Uterus (tissue), 4 donors: ENCODE measurements at places on chromosomes 7 and 10. TPM values are rescaled to one million over a fixed set of nuclear protein-coding genes. Genes with fewer than 3 reads are reported as not detected.

DNA sequence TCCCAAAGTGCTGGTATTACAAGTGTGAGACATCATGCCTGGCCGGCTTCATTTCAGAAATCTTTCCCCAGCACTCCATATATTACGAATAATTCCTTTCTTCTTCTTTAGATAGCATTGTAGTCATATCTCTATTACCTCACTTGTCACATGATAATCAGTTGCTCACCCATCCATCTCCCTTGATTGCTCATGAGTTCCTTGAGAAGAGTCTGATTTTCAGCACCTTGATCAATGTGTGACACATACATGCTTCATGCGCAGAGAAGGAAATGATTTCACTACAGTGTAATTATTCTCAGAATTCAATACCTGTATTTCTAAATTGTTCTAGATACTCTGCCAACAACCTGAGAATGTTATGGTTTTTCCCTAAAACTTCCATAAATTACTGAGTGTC lies 26.7 kb upstream of the GGCT start:
- no peak for DNase-seq
- no peaks in the 10 kb centered on the region for H3K27me3 ChIP-seq
- H3K27ac ChIP-seq, result no peak overlapping the region
- no peaks in the 10 kb centered on the region for H3K4me1 ChIP-seq

- no peaks in the 10 kb centered on the region for H3K27me3 ChIP-seq
- no peaks in the 10 kb centered on the region for H3K36me3 ChIP-seq
- no peak overlapping the region for H3K4me3 ChIP-seq
- no peak overlapping the region for H3K27ac ChIP-seq
- no peak for DNase-seq
These were observed 233.6 kb downstream of the GLRX3 start for GRCh38 chr10:130369645-130370381.

GRCh38 chr7:101502466-101503098 lies 126.5 kb downstream of the MYL10 start:
- DNase-seq, result no peak
- no peaks in the 10 kb centered on the region for H3K27me3 ChIP-seq
- H3K4me3 ChIP-seq, result no peak overlapping the region
- no peaks in the 10 kb centered on the region for H3K36me3 ChIP-seq
- no peak overlapping the region for H3K27ac ChIP-seq

DNA sequence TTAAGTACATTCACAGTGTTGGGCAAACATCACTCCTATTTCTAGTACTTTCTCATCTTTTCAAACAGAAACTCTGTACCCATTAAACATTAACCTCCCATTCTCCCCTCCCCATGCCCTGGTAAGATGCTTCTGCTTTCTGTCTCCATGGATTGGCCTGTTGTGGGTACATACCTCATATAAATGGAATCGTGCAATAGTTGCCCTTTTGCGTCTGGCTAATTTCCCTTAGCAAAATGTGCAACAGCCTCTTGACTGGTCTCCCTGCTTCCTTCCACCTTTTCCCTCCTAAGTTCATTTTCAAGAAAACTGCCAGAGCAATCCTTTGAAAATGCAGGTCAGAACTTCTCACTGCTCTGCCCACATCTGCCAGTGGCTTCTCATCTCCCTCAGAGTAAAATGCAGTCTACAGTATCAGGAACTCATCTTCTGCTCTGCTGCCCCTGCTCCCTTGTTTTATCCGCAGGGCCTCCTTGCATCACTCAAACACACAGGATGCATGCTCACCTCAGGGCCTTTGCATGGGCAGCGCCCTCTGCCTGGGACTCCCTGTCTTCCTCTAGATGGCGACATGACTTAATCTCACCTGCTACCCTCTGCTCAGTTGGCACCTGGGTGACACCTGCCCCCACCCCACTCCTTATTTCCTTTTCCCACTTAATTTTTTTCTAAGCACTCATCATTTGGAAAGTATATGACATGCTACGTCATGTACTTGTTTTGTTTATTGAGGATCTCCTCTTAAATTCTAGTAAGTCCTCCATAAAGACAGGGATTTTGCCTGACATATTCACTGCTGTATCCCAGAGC lies 44.3 kb upstream of the ECHDC3 start:
- no peaks in the 10 kb centered on the region for H3K4me1 ChIP-seq
- no peaks in the 10 kb centered on the region for H3K27me3 ChIP-seq
- H3K27ac ChIP-seq, result no peak overlapping the region
- no peak for DNase-seq
- H3K4me3 ChIP-seq, result no peak overlapping the region
- H3K36me3 ChIP-seq, result no peaks in the 10 kb centered on the region

GRCh38 chr7:155881471-155882350 lies 69.4 kb upstream of the SHH start:
- no peak overlapping the region for H3K4me3 ChIP-seq
- no peak overlapping the region for H3K27ac ChIP-seq
- no peak for DNase-seq
- H3K36me3 ChIP-seq, result no peaks in the 10 kb centered on the region

DNA sequence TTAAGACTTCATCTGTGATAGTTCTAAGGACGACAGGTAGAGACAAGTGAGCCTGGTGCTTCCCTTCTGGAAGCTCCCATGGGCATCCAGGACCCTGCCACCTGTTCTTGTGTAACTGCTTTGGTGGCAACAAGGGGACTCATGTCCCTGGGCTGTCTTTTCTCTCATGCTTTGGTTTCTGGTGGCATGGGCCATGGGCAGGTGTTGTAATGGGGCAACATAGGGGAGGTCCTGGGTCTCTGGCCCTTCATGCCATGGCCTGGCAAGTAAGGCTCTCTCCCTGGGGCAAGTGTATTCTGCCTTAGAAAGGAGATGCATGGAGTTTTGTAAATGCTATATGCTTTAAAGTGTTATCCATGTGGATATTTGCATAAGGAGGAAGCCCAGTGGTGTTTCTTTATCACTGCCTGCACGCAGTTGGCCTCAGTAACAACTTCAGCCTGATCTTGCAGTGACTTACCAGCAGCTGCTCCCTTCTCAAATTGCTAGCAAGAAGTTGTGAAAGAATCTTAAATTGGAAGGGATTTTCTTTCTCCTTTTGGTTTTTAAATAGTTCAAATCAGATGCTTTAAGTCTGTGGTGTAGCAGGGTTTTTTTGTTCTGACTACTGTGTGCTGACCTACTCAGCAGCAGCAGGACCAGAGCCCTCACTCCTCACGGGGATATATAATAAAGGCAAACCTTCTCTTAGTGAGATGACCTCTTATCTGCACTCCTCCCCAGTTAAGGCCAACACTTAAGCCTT lies 39.9 kb downstream of the OGDH start:
- H3K36me3 ChIP-seq, result no peaks in the 10 kb centered on the region
- no peak for DNase-seq
- H3K27me3 ChIP-seq, result no peaks in the 10 kb centered on the region
- H3K27ac ChIP-seq, result no peak overlapping the region

- H3K4me3 ChIP-seq, result no peak overlapping the region
- H3K4me1 ChIP-seq, result no peaks in the 10 kb centered on the region
- H3K36me3 ChIP-seq, result no peaks in the 10 kb centered on the region
These were observed 274.6 kb downstream of the KCND2 start for GRCh38 chr7:120547605-120548004.

DNA sequence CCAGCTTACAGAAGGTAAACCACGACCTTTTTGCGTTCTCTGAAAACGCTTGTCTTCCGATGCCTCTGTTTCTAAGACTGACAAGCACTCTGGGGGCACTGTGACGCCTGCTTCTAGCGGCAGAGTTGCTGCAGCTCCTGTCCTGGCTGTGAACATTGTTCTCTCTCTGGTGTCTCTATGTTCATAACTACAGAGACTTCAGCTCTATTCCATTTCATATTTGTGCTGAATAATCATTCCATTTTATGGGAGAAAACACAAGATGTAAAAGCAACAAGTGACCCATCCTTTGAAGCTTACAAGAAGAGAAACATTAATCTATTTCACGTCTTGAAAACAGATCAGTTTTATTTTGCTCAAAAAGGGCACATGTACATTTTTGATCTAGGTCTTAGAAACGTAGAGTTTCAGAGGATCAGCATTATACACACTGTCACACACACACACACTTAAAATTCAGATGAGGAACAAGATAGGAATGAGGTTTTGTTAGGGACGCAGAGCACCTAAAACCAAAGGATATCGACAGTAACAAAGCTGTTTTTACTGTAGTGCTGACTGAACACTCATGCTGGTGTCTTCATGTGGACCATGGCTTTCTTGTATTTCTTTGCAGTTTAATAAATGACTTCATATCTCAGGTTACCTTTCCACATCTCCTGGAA lies 3.0 kb downstream of the IKZF1 start:
- no peak overlapping the region for H3K4me3 ChIP-seq
- no peaks in the 10 kb centered on the region for H3K4me1 ChIP-seq

- no peak overlapping the region for H3K27ac ChIP-seq
- no peak for DNase-seq
- no peak overlapping the region for H3K4me3 ChIP-seq
- H3K27me3 ChIP-seq, result peaks cover 57% of the 10 kb centered on the region
- H3K4me1 ChIP-seq, result no peaks in the 10 kb centered on the region
- no peaks in the 10 kb centered on the region for H3K36me3 ChIP-seq
These were observed 6.3 kb upstream of the TBX20 start for GRCh38 chr7:35260246-35260645.

DNA sequence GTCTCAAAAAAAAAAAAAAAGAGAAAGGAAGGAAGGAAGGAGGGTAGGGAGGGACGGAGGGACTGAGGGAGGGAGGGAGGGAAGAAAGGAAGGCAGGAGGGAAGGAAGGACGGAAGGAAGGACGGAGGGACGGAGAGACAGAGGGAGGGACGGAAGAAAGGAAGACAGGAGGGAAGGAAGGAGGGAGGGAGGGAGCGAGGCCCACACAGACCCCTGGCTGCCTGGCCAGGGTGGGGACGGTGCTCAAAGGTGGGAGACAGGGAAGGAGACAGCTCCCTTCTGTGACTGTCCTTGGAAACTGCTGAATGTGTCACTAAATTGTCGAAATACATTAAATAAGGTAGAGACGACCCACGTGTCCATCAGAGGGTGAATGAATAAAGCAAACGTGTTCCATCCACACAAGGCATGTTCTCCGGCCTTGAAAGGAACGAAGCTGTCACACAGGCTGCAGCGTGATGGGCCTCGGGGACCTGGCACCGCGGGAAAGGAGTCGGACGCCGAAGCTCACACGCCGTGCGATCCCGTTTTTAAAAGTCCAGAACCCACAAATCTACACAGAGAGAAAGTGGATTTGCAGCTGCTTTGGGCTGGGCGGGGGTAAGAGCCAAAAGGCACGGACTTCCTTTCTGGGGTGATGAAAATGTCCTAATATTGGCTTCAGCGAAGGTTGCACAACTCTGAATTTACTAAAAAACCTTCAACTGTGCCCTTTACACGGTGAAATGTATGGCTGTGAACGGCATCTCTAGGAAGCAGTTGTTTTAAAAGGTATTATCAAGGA lies 23.3 kb downstream of the ADAP1 start:
- no peak overlapping the region for H3K4me3 ChIP-seq
- H3K4me1 ChIP-seq, result no peaks in the 10 kb centered on the region
- no peak for DNase-seq
- no peaks in the 10 kb centered on the region for H3K36me3 ChIP-seq
- no peak overlapping the region for H3K27ac ChIP-seq

GRCh38 chr7:150977382-150978125 lies 567 bp downstream of the KCNH2 start:
- no peak for DNase-seq
- peaks cover 31% of the 10 kb centered on the region for H3K4me1 ChIP-seq
- H3K27ac ChIP-seq, result peak overlapping the region; percentile 69

GRCh38 chr7:144720149-144720548 lies 115.7 kb downstream of the TPK1 start:
- H3K36me3 ChIP-seq, result no peaks in the 10 kb centered on the region
- no peaks in the 10 kb centered on the region for H3K27me3 ChIP-seq
- DNase-seq, result no peak
- H3K27ac ChIP-seq, result no peak overlapping the region
- no peak overlapping the region for H3K4me3 ChIP-seq

- H3K4me1 ChIP-seq, result no peaks in the 10 kb centered on the region
- no peaks in the 10 kb centered on the region for H3K36me3 ChIP-seq
- no peaks in the 10 kb centered on the region for H3K27me3 ChIP-seq
- no peak for DNase-seq
These were observed 106.4 kb downstream of the TAX1BP1 start for GRCh38 chr7:27846388-27846787.

- no peak overlapping the region for H3K4me3 ChIP-seq
- H3K27ac ChIP-seq, result no peak overlapping the region
- no peak for DNase-seq
These were observed 229.5 kb downstream of the CNTNAP2 start for GRCh38 chr7:146346096-146346495.

- H3K27ac ChIP-seq, result no peak overlapping the region
- no peaks in the 10 kb centered on the region for H3K4me1 ChIP-seq
- H3K4me3 ChIP-seq, result no peak overlapping the region
- no peaks in the 10 kb centered on the region for H3K27me3 ChIP-seq
- no peaks in the 10 kb centered on the region for H3K36me3 ChIP-seq
- no peak for DNase-seq
These were observed 8.1 kb downstream of the TRPV5 start for GRCh38 chr7:142925413-142925812.

GRCh38 chr7:77685233-77685632 lies 11.0 kb upstream of the RSBN1L start:
- DNase-seq, result no peak
- H3K36me3 ChIP-seq, result no peaks in the 10 kb centered on the region
- H3K4me3 ChIP-seq, result no peak overlapping the region
- H3K4me1 ChIP-seq, result no peaks in the 10 kb centered on the region

- H3K36me3 ChIP-seq, result no peaks in the 10 kb centered on the region
- no peak overlapping the region for H3K27ac ChIP-seq
- H3K4me3 ChIP-seq, result no peak overlapping the region
- H3K27me3 ChIP-seq, result no peaks in the 10 kb centered on the region
- H3K4me1 ChIP-seq, result no peaks in the 10 kb centered on the region
These were observed 76.5 kb upstream of the PPP1R3C start for GRCh38 chr10:91709394-91709798.

DNA sequence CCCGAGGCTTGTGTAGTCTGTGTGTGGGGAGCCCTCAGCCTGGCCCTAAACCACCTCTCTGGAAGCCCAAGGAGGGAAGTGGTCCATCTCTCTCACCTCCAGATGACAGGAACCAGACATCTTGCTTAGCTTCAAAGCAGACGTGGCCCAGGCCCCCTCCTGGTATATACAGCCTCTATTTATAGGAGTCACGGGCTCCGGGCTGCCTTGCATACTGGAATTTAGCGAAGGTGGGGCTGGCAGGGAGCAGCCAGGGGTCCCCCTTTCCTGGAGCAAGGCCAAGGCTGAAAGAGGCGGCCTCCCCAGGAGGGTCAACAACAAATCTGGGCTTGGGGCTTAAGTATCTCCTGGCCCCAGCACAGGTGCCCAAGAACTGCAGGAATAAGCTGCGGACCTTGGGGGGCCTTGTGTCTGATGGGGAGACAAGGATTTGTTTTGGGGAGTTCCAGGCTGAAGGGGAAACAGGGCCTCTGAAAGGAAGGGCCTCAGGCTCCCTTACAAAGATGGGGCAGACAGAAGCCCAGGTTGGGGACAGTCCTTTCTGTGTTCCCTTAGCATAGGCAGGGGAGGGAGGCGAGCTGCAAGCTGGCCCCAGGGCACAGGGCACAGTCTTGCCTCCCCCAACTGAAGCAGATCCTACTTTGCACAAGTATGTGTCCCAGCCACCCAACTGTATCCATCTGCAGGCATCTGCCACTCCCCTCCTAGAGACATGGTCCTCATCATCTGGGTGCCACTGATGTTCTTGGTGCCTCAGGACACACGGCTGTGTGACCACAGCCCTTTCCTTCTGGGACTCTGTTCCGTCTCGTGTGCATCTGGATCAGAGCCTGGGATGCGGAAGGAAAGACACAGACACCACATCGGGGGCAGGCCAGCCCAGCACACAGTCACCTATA lies 11.9 kb downstream of the ZCCHC24 start:
- peak overlapping the region; percentile 95 for H3K27ac ChIP-seq
- H3K27me3 ChIP-seq, result no peaks in the 10 kb centered on the region

The SFTPA1 gene
- not detected for total RNA-seq

The FOXI2 gene
- 0.14 TPM for total RNA-seq

The GPR26 gene
- not detected for total RNA-seq

The SPDYE2B gene
- total RNA-seq, result not detected

The CABCOCO1 gene
- not detected for total RNA-seq

The PRF1 gene
- total RNA-seq, result 1.1 TPM

The MYL10 gene
- not detected for total RNA-seq
